Activated CD4-positive, alpha-beta T cell treated with anti-CD3 and anti-CD28 coated beads, Interleukin-2, Interleukin-6, amounts not matched to agents 100 ng/mL and 50 ng/mL, durations not matched to agents 16 hours and 8 hours (primary cell): ENCODE measurements at places on chromosomes 1 and 21.

GRCh38 chr1:59604191-59604590 lies 210.6 kb upstream of the HOOK1 start:
- no peak for DNase-seq

DNA sequence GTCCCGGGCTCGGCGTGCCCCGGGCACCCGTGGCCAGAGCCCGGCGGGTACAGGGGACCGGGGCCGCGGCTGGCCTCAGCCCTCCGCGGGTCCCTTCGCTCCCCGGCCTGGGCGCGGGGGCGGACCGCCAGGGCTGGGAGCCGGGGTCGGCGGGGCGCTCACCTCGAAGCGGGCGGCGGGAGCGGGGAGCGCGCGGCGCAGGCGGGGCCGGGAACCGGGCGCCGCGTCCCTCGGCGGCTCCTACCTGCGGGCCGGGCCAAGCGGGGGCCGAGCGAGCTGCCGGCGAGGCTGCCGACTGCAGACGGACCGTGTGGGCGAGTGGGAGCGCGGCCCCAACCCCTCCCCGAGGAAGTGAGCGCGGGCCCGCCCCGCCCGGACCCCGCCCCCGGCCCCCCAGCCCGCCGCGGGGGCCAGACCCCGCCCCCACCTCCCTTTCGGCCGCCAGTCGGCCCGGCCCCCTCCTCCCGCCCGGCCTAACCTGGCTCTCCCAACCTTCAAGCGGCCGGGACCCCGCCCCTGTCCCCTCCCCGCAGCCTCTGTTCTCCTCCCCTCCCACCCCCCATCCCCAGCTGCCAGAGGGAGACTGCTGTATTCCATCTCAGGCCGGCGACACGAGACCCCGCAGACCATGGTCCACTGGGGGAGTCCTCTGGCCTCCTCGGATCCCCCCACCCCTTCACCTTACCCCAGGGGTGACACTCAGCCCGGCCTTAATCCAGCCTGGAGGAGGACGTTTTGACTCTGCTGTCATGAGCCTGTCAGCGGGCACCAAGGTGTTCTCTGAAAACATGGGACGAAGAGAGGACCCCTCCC lies at the start of gene FHL3:
TSS of gene FHL3 (minus strand) at position 320 of the 813 bp plus-strand sequence. CDS start 6,102 bp downstream, outside the sequence.
- peak; percentile 66 for DNase-seq

GRCh38 chr21:33939226-33939625 lies 23.6 kb upstream of the ATP5PO start:
- DNase-seq: no peak

GRCh38 chr1:31064718-31065309 lies 703 bp downstream of the PUM1 start:
- DNase-seq: peak; percentile 27

- no peak for DNase-seq
Observed at GRCh38 chr21:45831991-45832740, 149.4 kb upstream of the COL6A1 start.

GRCh38 chr21:34996304-34997101 lies 52.6 kb downstream of the RUNX1 start:
- DNase-seq: no peak

GRCh38 chr1:68136187-68136586 lies 85.8 kb upstream of the DIRAS3 start:
- DNase-seq: no peak

- no peak for DNase-seq
Observed at GRCh38 chr1:38352869-38353268, 306.3 kb upstream of the POU3F1 start.

DNA sequence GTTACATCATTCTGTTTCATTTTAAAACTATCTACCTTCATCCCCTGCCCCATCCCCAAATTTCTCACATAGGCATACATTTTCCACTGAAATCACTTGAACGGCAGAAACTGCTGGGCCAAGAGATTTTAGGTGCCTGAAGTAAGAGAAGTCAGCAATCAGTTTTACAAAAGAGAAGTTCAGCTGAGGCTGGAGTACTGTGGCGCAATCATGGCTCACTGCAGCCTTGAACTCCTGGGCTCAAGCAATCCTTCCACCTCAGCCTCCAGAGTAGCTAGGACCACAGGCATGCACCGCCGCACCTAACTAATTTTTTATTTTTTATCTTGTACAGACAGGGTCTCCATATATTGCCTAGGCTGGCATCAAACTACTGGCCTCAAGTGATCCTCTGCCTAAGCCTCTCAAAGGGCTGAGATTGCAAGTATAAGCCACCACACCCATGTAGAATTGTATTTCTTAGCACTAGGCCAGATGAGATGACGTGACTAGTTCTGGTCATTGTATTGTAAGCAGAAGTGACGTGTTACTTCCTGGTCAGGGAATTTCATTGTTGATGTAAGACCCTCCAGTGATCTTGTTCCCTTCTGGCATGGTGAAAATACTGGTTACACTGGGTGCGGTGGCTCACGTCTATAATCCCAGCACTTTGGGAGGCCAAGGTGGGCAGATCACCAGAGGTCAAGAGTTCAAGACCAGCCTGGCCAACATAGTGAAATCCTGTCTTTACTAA lies 7.1 kb downstream of the BECN2 start:
- no peak for DNase-seq

DNA sequence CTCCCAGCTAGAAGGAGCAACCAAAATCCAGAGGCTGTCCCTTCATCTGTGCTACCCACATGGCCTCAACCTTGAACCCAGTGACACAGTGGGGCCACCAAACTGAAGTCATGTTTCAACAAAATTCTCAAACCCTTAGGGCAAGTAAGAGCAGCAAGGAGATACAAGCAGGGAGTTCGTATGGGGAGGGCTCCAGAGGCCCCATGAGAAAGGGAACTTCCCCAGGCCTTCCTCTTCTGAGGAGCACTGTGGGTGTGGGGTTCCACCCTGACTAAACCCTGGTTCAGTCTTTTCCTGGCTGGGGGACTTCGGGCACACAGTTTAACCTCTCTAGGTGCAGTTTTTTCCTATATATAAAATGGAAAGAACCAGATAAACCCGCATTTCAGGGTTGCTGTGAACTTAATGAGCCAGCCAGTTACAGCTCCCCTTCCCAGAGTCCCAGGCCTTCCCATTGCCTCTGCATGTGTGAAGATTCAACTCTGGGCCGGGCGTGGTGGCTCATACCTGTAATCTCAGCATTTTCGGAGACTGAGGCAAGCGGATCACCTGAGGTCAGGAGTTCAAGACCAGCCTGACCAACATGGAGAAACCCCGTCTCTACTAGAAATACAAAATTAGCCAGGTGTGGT lies 8.0 kb upstream of the THEMIS2 start:
- DNase-seq: peak; percentile 20

- DNase-seq: peak; percentile 89
Observed at GRCh38 chr1:205227584-205228013, at the start of gene TMCC2. Gene TMCC2, plus strand, starts transcription at chr1:205227946. Its CDS starts 619 bp downstream, at chr1:205228565.

- DNase-seq: no peak
Observed at GRCh38 chr1:150778409-150778808, 12.8 kb upstream of the CTSS start.

DNA sequence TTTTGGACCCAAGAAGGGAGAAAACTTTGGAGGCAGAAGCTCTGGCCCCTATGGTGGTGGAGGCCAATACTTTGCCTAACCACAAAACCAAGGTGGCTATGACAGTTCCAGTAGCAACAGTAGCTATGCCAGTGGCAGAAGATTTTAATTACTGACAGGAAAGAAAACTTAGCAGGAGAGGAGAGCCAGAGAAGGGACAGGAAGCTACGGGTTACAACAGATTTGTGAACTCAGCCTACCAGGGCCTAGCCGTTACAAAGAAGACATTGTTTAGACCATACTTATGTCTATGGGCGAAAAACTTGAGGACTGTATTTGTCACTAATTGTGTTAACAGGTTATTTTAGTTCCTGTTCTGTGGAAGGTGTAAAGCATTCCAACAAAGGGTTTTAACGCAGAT lies 10.4 kb upstream of the ACOT11 start:
- DNase-seq: no peak

- no peak for DNase-seq
Observed at GRCh38 chr1:109883248-109883955, 27.2 kb upstream of the CSF1 start.

- DNase-seq: no peak
Observed at GRCh38 chr1:15212954-15213291, 34.1 kb upstream of the FHAD1 start.

- no peak for DNase-seq
Observed at GRCh38 chr21:45421071-45421845, 16.3 kb downstream of the COL18A1 start.

DNA sequence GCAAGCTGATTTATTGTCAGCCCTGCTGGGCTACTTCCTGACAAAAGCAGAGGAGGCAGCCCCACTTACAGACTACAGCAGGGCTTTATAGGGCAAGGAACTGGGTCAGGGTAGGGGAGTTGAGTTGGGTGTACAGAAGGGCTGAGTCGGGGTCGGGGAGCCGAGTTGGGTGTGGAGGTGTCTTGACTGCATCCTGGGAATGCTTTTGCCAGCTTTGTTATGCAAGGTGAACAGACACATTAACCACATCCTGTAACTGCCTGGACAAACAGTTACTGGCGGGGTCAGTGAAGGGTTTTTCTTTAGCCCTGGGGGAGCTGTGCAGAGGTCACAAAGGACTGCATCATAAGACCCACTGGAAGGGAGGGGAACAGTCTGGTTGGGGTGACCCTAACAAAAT lies 39.1 kb upstream of the GBP5 start:
- no peak for DNase-seq

- no peak for DNase-seq
Observed at GRCh38 chr1:3063379-3064295, 5.4 kb upstream of the PRDM16 start.

GRCh38 chr1:226643177-226643576 lies 94.6 kb downstream of the STUM start:
- DNase-seq: peak; percentile 78

GRCh38 chr1:66273656-66274055 lies 260.3 kb upstream of the SGIP1 start:
- DNase-seq: no peak

DNA sequence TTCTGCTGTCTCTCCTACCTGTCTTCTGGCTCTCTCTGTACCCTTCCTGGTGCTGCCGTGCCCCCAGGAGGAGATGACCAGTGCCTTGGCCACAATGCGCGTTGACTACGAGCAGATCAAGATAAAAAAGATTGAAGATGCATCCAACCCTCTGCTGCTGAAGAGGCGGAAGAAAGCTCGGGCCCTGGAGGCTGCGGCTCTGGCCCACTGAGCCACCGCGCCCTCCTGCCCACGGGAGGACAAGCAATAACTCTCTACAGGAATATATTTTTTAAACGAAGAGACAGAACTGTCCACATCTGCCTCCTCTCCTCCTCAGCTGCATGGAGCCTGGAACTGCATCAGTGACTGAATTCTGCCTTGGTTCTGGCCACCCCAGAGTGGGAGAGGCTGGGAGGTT lies 38.1 kb upstream of the IL19 start:
- DNase-seq: no peak

DNA sequence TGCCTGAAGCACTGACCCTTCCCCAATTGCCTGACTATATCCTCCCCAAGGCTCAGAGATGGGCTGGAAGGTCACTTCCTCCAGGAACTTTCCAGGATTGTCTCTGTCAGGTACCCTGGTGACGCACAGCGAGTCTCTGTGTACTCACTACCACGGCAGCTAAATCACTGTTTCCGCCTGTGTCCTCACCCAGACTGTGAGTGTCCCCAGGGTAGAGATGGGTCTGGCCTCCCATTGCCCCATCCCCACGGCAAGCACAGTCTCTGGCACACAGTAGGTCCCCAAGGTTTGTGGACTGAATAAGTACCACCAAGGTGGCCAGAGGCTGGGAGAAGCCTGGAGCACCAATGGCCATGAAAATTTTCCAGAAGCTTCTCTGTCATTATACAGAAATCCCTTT lies 93.8 kb upstream of the RUNX3 start:
- no peak for DNase-seq

- peak; percentile 83 for DNase-seq
Observed at GRCh38 chr1:152654110-152654509, 9.1 kb upstream of the LCE2D start.

GRCh38 chr21:27196651-27197050 lies 229.8 kb upstream of the ADAMTS5 start:
- DNase-seq: no peak
